HS-5 (cell line): ENCODE measurements at places on chromosomes 16 and 17.
A peak's percentile ranks its signal among the peaks of the same experiment; 100 is the strongest.

DNA sequence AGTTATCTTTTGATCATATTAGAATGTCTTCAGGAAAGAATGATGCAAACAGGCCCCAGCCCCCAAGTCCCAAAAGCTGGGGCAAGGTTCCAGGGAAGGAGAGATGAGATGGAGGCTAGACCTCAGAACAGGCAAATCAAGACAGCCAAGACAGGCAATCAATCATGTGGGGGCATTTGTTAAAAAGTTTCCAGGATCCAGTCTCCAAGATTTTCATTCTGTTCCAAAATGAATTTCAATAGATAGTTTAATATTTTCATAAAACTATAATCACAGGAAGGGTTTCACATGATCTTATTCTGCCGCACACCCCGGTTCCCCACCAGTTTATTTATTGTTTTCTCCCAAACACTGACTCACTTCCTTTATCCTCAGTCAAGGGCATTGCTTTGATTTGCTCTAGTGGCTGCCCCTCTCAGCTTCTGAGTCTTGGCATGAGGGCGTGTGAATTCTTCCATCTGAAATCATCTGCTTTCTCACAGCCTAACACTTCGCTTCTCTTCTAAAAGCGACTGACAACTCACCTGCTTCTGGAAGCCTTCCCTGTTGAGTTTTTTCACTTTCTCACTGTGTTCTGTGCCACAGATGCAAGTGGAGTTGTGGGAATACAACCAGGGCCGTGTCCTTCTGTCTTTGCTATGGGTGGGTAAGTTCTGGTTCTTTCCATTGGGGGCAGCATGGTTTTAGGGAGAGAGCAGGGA lies 12.2 kb upstream of the TERF2 start:
- no peak for DNase-seq

- no peak for DNase-seq
These were observed 31.9 kb downstream of the BRD7 start for GRCh38 chr16:50336884-50337283.

DNA sequence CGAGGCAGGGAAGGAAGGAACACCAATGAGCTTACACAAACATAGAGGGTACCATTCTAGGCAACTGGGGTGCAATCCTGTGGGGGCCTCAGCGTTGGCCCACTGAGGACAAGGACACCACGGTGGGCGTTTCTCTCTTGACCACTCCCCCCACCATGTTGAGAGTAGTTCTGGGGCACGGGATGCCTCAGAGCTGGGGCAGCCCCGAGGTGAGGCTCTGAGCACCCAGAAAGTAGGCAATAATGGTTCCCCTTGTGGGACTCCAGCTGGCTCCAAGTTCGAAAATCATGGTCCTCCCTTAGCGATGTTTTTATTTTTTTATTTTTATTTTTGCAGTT lies 5.1 kb downstream of the PRSS21 start:
- no peak for DNase-seq

DNA sequence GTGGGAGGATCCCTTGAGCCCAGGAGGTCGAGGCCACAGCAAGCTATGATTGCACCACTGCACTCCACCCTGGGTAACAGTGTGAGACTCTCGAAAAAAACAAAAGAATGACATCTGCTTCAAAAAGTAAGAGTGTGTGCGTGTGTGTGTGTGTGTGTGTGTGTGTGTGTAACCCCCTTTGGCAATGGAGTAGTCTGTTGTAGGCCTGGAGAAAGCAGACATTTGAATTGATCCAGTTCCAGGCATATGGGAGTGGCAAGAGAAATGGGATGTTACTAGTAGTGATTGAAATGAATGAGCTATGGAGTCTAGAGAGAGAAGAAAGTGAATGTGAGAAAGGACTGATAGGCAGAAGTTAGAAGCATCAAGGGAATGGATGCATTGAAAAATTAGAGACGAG lies 9.9 kb downstream of the CASC3 start:
- DNase-seq, result no peak

- no peak for DNase-seq
These were observed 70.8 kb downstream of the KANSL1 start for GRCh38 chr17:46122486-46122871.

- no peak for DNase-seq
These were observed 40.2 kb downstream of the CNOT1 start for GRCh38 chr16:58589326-58589905.

DNA sequence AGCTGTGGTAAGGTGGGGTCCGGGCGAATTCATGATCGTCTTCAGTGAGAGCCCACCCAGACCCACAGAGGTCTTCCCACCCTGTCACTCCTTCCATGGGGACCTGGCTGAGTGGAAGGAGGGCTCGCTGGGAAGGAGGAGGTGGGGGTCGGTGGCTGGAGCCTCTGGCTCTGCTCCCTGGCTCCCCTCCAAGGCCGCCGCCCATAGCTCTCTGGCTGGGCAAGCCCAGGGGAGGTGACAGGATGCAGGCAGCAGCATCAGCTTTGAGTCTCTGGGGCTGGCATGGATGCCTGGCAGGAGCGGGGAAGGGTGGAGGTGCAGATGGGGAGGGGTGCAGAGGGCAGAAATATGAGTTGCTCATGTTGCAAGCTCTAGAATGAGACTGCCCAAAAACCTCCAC lies 147.0 kb downstream of the ENGASE start:
- no peak for DNase-seq

GRCh38 chr17:60463157-60463835 lies 41.0 kb downstream of the CHCT1 start:
- DNase-seq, result no peak

DNA sequence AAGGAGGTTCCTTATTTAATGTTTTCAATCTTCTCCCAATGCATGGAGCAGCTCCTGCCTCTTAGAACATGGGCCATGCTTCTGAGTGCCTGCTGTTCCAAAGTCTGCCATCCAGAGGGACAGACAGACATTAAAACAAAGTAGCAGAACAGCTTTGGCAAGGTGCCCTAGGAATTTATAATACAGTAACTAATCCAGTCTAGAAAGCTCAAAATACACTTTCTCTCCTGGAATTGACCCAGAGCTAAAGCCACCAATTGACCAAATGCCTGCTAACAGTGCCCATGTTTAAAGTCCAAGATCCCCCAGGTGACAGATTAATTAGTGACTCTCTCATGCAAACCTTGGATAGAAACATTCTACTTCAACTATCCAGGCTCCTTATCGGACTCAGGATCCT lies 11.1 kb upstream of the CHRNE start:
- DNase-seq, result no peak

DNA sequence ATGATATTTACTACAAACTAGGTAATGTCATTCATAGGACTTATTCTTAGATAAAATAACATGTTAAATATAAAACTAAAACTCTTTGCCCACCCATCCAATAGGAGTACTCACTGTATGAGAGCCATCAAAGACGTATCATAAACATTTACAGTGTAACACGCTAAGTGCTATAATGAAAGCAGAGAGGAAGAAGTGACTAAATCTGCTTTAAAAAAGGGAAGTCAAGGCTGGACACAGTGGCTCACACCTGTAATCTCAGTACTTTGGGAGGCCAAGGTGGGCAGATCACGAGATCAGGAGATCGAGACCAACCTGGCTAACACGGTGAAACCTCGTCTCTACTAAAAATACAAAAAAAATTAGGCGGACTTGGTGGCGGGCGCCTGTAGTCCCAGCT lies 32.4 kb downstream of the SPAG9 start:
- DNase-seq, result no peak

DNA sequence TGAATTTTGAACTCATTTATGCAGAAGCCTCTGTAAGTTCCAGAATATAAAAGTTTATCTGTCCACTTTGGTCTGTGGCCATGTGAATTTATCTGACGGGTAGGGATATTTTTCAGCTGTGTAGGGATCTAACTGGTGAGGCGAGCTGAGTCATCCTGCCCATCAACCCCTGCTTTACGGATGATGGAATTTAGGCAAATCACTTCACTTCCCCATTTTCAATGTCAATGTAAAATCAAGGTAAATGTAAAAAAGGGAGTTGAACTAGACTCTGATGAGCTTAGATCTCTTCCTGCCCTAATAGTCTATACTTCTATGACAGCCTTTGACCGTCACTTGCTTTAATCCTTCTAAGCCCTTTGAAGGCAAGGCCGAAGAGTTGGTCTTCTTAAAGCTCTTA lies 2.6 kb downstream of the SLC16A6 start:
- no peak for DNase-seq

DNA sequence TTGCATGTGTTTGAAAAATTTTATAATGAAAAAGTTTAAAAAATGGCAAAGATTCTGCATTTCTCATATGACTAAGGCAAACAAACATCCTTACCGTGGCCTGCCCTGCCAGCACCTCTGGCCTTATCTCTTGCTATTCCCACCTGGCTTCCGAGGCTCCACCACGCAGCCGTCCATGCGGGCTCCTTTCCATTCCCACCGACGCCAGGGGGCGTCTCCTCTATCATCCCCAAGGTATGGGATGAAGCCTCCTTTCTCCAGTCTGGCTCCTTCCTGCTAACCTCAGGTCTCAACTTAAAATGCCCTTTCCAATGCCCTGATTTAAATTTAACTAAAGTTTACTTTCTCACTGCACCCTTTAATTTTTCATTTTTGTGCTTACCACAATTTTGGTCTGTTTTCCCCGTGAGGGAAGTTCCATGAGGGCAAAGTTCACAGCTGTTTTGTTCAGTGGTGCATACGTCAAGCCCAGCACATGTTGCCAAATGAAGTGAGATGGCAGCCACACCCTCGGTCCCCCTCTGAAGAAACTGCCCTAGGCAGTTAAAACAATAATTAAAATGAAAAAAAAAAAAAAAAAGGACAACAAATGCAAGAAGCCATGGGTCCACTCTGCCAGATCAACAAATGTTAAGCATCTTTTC lies 13.3 kb upstream of the SDK2 start:
- no peak for DNase-seq

GRCh38 chr17:14308965-14309879 lies 8.3 kb downstream of the HS3ST3B1 start:
- peak; percentile 59 for DNase-seq

DNA sequence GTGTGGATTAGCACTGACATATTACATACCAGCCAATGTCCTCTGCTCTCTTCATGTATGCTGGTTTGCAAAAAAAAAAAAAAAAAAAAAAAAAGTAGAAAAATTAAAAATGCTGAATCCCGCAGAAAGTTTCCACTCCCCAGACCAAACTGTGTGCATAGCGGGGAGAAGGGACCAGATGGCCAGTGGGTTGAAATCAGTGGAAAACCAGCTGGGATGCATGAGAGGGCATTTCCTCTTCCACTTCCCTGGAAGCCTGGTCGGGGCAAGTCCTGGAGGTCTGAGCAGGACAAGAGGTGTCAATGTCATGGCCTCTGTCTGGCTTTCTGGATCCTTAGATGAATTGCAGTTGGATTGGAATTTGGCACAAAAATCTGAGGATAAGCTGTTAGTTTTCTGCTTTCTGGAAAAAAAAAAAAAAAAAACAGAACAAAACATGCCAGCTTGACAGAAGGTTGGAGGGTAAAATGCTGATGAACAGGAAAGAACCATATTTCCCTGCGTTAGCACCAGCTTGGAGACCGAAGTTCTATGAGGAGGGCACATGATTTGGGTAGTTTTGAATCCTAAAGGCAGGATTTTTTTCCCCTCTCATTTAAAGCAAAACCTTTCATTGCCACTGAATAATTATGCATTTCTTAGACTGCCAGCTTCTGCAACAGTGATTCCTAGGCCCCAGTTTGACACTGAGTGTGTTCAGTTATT lies 941.5 kb upstream of the EEF2KMT start:
- no peak for DNase-seq
